ENCODE measurements at places on chromosomes 16 and 17. TPM values are rescaled to one million over a fixed set of nuclear protein-coding genes. Genes with fewer than 3 reads are reported as not detected.

CORO1A gene
- total RNA-seq: 16.0 TPM

HS3ST6 gene
- total RNA-seq: not detected

RABEP1 gene
- total RNA-seq: 60.9 TPM

ZNF768 gene
- total RNA-seq: 43.7 TPM

DNA sequence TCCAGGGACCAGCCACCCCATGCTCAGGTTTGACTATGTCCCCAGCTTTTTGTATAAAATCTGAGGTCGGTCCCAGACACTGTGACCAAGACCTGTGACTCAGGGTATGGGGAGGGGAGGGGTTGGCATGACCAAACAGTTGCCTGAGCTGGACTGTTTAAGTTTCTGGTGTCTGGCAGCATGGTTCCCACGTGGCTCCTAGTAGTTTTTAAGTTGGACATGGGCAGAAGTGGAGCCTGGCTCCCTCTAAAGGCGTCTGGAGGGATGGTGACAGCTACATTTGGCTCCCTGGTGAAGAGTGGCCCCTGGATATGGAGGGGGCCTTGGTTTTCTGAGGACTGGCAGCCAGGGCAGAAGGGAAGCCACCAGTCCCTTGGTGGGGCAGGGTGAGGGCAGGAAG, 7.9 kb downstream of the SMCR8 start:
- DNase-seq: no peak

Measured in A172 (cell line).